T1000 (cell line): ENCODE measurements at places on chromosomes 7 and 10.

DNA sequence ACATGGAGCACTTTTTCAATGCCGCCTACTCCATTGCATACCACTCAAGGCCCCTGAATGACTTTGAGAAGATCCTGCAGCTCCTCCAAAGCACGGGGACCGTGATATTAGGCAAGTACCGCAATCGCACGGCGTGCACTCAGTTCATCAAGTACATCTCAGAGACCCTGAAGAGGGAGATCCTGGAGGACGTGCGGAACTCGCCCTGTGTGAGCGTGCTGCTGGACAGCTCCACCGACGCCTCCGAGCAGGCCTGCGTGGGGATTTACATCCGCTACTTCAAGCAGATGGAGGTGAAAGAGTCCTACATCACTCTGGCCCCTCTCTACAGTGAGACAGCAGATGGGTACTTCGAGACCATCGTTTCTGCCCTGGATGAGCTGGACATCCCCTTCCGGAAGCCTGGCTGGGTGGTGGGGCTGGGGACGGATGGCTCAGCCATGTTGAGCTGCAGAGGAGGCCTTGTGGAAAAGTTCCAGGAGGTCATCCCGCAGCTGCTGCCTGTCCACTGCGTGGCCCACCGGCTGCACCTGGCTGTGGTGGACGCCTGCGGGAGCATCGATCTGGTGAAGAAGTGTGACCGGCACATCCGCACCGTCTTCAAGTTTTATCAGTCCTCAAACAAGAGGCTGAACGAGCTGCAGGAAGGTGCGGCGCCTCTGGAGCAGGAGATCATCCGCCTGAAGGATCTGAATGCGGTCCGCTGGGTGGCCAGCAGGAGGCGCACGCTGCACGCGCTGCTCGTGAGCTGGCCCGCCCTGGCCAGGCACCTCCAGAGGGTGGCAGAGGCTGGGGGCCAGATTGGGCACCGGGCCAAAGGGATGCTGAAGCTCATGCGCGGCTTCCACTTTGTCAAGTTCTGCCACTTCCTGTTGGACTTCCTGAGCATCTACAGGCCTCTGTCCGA, 12.7 kb upstream of the ATP6V0E2 start:
- DNase-seq, result no peak

DNA sequence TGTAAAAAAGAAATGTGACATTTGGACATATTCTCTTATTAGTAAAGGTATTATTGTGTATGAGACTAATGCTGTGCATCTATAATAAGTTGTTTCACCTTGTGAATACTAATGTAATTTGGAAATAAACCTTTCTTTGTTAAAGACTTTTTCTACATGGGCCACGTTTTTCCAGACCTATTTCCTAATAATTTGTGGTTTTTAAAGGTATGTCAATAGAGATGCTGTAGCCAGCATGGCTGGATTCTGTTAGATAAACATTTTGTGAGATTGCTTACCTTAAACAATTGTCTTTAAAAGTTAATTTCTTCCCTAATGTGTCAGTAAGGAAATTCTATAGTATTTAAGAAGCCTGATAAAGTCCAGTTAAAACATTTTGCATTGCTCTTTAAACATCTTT, 56.0 kb downstream of the KAT6B start:
- no peak for DNase-seq

- DNase-seq, result no peak
Measured at GRCh38 chr10:97016728-97017473, 168.9 kb downstream of the SLIT1 start.

DNA sequence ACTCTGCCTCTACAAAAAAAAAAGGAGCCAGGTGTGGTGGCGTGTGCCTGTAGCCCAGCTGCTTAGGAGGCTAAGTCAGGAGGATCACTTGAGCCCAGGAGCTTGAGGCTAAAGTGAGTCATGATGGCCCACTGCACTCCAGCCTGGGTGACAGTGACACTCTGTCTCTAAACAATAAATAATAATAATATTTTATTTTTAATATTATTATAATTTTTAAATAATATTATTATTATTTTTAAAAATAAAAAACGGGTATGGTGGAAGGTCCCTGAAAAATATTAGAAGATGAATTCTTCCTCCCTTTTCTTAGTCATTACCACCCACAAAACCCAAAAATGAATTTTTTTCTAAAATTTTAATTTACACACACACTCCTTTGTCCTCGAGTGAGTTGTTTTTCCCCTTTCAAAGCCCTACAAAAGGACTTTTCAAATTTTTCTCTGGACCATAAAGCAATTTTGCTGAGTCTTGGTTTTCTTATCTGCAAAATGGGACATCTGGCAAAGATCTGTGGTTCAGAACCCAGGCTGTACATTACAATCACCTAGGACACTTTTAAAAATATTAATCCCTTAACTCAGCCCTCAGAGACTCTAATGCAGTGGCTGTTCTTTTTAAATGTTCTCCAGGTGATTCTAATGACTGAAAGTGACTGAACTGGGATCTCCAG, 174.0 kb upstream of the NEBL start:
- no peak for DNase-seq

DNA sequence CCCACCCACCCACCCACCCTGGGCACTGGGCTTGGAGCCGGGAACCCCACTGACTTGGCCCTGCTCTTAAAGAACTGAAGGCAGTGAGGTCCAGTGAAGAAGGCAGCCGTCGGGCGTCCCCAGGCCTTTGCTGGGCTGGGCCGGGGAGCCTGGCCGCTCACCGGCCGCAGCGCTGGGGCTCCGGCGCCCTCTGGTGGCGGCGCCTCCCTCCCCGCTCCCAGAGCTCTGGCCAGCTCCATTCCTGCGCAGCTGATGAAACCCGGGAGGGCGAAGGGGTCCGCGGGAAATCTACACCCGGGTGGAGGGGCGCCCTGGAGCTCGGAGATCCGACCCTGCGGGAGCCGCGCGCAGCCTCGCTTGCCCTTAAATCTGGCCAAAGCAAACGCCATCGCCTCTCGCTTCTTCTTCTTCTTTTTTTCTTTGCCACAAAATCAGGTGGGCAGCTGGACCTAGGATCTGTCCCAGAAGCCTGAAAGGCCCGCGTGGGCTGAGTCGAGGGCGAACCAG, 1.7 kb upstream of the CXCL12 start:
- DNase-seq, result peak; percentile 38

GRCh38 chr7:49172639-49173038, 248.3 kb downstream of the CDC14C start:
- no peak for DNase-seq

GRCh38 chr10:104441329-104442000, 87.8 kb downstream of the CFAP58 start:
- DNase-seq, result peak; percentile 22

DNA sequence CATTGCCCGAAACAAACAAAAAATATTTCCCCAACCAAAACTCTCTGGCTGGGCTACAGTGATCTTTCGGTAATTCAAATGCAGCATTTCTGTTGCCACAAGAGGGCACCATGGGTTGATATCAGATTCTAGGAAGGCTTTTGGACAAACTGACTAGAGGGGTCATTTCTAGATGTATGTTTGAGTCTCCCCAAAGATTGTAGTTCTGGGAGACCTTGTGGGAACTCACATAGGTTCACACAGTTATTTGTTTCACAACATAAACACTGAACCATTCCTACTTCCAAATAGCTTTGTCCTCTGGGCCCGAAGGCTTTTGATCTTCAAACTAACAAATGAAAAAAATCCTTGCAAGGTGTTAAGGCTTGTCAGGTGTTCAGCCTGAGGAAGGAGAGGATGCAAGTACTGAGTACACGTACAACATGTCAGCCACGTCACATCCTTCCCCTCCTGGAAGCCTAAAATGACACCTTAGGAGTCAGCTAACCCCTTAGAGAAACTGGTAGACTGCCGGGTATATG, 37.0 kb upstream of the IL15RA start:
- no peak for DNase-seq

- DNase-seq, result no peak
Measured at GRCh38 chr7:100364480-100364879, 6.6 kb downstream of the PILRB start.

DNA sequence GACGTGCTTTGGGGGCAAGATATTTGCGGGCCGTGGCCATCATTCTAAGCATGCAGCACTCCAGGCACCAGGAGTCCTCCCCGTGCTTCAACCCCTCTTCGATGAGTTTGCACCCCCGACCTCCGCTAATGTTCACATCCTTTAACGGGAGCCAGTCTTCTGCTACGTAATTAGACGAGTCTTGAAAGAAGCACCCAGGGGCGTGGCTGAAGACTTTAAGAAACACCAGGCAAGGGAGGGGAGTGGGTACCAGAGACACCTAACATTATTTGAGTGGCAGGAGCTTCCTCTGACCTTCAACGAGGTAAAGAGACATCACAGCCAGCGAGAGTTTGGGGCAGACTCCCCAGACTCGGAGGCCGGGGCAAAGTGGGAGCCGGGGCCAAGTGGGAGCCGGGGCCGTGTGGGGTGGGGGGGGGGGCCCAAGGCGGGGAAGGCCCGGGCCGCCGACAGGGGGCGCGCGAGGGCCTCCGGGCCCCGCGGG, 31.1 kb upstream of the TOMM7 start:
- DNase-seq, result no peak

DNA sequence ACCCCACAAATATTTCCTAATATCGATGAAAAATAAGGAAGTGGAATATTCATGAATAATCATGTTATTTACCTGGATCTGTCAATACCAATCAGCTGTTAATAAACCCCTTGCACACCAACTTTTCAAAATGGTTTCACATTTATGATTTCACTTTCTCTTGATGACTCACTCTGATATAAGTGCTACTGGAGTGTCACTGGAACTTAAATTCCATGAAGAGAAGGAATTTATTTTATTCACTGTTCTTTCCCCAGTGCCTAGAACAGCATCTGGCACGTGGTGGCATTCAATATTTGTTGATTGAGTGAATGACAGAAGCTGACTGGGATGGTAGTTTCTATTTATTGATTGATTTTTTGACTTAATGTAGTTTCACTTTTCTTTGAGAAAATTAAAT, 3.5 kb upstream of the ENO4 start:
- no peak for DNase-seq

GRCh38 chr7:128381161-128381821, 19.8 kb upstream of the PRRT4 start:
- no peak for DNase-seq

GRCh38 chr7:47170516-47170915, 411.4 kb downstream of the TNS3 start:
- DNase-seq, result no peak

DNA sequence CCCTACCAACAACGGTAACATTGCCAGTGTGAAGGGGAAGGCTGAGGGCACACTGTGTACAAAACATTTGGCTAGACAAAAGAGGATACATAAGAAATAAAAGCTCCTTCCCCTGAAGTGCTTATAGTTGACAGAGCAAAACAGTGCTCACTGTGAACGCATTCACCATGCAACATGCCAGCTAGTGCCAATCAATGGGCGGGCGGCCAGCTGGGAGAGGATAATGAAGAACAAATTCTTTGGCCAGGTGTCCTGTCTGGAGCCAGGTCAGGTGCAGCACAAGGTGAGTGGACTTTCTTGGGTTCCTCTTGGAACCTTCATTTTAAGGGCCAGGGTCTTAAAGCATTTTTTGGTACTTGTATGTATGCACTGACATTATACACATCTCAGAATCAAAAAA, 106.1 kb downstream of the ICA1 start:
- no peak for DNase-seq

DNA sequence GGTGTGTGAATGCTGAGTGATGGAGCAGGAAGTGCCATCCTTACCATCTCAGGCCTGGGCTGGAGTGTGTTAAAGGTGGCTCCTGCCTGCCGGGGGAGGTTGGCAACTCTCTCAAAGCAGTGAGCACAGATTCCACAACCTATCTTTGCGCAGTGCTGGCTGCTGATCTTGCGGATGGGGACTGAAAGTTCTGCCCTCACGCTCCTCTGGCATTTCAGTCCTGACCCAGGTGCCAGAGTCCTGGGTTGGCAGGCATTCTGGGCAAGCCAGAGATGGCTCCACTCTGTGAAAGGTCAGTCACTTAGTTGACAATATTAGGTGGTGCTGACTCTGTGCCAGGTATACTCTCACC, 315.5 kb downstream of the RPS24 start:
- DNase-seq, result no peak

DNA sequence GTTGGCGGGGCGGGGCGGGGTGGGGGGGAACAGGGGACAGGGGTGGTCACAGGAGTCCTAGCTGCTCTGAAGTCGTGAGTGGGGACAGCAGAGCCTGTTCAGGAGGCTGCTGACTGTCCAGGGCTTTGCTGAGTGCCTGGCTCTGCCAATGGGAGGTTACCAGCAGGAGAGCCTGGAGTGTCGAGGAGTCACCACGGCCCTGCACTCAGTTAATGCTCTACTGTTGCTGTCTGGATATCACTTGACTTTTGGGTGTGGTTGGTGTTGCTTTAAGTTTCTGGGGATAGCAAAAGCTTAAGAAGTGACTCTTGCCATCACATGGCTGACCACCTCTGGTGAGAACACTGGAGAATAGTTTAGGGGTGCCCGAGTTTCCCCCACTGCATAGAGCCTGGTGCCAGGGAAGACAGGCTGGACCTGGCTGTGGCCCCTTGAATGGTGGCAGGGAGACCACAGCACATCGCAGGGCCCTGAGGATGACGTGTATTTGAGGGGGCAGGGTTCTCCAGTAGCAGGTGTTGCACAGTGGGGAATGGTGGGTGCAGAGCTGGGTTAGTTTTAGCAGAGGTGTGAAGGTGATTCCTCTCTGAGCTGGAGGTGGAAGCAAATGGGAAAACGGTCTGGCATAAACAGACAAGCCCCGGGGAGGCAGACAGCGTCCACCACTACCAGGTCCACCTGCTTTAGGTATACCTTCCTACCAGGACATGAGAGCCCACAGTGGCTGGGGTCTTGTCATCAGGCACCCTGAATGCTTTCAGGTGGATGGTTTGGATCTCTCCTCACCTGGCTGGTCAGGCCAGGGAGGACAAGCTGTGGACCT, 54.2 kb upstream of the CAMK2B start:
- no peak for DNase-seq

GRCh38 chr10:122560279-122560804, at the start of gene DMBT1:
TSS of gene DMBT1 (plus strand) at chr10:122560754. CDS start at chr10:122560771, 17 bp downstream.
- no peak for DNase-seq

DNA sequence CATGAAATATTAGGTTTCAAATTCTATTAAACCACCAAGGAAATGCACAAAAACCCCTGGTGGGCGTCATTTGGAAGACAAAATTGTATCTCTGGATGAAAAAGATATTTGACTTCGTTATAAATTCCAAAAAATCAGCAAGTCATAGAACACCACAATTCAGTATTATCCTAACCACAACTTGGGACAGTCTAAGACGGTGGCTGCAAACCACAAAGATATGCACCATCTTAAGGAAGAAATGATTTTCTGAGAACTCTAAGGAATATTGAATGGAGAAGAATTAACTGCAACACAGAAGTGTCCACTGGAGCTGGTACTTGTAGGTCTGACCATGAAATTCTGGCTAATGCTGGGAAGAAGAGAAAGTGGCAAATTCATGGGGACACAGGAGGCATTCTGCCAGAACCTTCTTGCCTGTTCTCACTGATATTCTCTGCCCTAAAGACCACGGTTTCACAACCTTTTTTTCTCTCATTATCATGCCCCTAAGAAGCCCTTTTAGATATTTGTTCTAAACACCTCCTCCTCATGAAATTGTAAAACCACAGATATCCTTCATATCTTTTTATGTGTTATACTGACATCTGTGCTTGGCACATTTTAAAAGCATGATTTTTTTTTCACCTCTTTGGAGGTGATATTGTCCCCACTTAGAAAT, 92.9 kb downstream of the SFMBT2 start:
- no peak for DNase-seq
